Stimulated activated CD8-positive, alpha-beta memory T cell treated with anti-CD3 and anti-CD28 coated beads, Interleukin-15, amount 100 ng/mL, for 48 hours (primary cell): ENCODE measurements at places on chromosomes 5 and 9.

GRCh38 chr5:142104491-142104890, 4.1 kb upstream of the NDFIP1 start:
- DNase-seq, result no peak

- DNase-seq, result no peak
Observed at GRCh38 chr5:68730979-68731654, 362.7 kb upstream of the SLC30A5 start.

DNA sequence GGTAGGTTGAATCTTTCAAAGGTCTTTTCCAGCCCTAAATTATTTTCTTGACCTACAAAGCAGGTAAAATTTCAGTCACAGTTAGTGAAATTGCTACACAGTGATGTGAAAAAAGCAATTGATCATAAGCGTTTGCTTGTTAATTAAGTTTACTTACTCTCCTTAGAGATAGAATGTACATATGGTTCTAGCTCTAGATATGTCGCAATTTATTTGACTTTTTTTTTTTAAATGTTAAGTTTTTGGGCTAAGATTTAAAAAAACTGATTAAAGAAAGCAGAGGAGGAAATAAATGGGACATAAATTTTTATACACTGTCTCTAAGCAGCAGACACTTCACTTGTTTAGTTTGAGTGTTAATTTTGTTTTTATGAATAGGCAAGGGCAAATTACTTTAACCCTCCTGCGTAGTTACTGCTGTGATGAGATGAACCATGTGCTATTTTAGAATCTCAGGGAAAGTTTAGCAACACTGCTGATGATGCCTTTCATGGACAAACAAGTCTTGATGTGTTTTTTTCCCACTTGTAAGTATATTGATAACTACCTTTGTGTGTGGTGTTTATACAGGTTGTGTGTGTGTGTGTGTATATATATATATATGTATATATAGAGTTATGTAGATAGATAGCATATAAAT, 38.3 kb upstream of the FAM120AOS start:
- DNase-seq, result no peak

DNA sequence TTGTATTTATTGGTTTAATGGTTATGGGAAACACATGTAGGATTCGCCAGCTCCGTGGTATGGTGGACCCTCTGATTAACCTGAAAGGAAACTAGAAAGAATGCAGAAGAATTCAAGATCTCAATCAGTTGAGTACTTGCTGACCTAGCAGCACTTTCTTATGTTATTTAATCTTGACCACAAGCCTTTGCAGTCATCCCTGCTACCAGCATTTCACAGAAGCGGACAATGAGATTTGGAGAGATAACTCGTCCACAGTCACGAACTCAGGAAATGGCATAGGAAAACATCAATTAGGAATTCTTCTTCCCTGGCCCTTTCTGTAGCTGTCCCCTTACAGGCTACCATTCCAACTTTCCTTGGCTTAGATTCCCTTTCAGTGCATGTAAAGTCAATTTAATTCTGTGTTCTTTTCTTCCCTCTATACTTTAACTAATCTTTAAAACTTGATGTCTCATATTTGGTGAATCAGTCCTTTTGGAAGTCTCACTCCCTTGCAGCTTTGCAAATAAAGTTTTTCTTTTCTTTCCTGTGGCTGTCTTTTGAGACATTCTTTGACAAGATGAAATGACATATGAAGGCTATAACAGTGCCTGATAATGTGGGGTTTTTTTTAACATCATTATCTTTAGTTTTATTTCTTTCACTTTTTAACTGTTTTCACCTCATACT, 1.3 kb upstream of the SLC44A1 start:
- no peak for DNase-seq

GRCh38 chr9:89543111-89543510, 45.2 kb upstream of the SEMA4D start:
- no peak for DNase-seq
